ENCODE measurements at places on chromosomes 6 and 20. TPM values are rescaled to one million over a fixed set of nuclear protein-coding genes. Genes with fewer than 3 reads are reported as not detected.
A peak's percentile ranks its signal among the peaks of the same experiment; 100 is the strongest.

Gene BFSP1
- 0.49 TPM for polyA plus RNA-seq

DNA sequence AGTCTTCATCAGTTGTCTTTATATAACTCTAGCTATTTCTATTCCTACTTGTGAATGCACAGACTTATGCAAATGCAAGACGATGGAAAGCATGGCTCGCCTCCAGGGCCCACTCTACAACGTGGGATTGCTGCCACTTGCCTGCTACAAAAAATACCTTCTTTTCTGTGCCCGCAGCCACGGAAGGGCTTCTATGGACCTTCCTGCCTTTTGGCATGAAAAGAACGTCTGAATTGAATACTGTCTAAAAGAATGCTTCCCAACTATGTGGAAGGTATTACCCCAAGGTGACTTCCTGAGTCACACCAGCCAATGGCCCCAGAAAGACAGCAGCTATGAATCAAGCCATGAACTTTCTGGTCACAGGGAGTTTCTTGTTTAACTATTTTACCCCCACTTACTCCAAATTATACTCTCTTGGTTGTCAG, 261.2 kb downstream of the HIVEP2 start:
- no peaks in the 10 kb centered on the region for H3K36me3 ChIP-seq
- no peaks in the 10 kb centered on the region for H3K27me3 ChIP-seq
- no peak overlapping the region for H3K27ac ChIP-seq
- H3K4me3 ChIP-seq = no peak overlapping the region

- H3K4me3 ChIP-seq = no peak overlapping the region
- H3K4me1 ChIP-seq = no peaks in the 10 kb centered on the region
- H3K27me3 ChIP-seq = no peaks in the 10 kb centered on the region
- no peak for DNase-seq
- H3K27ac ChIP-seq = no peak overlapping the region
Observed at GRCh38 chr6:155400654-155400965, 55.0 kb downstream of the NOX3 start.

Gene PHACTR3
- polyA plus RNA-seq = 5.2 TPM

GRCh38 chr20:43794326-43794725, 67.5 kb upstream of the GTSF1L start:
- no peak overlapping the region for H3K4me3 ChIP-seq
- H3K27ac ChIP-seq = no peak overlapping the region
- no peaks in the 10 kb centered on the region for H3K4me1 ChIP-seq
- H3K27me3 ChIP-seq = no peaks in the 10 kb centered on the region
- H3K36me3 ChIP-seq = no peaks in the 10 kb centered on the region
- DNase-seq = no peak

DNA sequence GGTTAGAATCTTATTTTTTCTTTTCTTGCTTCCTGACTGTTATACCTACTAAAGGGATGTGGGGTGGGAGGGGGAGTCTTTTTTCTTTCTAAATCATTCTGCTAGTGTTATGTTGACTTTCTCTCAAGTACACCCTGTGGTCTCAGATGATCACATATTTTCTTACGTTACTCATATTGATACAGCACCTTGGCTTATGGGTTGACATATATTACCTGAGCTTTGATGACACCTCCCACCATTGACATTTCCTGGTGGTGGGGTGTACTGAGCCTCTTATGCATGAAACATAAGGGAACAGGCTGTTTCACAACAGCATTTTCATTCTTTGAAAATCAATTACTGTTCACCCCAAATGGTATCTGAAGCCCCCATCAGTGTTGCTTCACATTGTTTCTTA, 169.8 kb downstream of the MMS22L start:
- no peak overlapping the region for H3K27ac ChIP-seq
- DNase-seq = no peak
- H3K4me3 ChIP-seq = no peak overlapping the region
- no peaks in the 10 kb centered on the region for H3K36me3 ChIP-seq
- H3K4me1 ChIP-seq = no peaks in the 10 kb centered on the region

Gene TRIM10
- 5.4 TPM for polyA plus RNA-seq

Gene TMX4
- polyA plus RNA-seq = 17.9 TPM

DNA sequence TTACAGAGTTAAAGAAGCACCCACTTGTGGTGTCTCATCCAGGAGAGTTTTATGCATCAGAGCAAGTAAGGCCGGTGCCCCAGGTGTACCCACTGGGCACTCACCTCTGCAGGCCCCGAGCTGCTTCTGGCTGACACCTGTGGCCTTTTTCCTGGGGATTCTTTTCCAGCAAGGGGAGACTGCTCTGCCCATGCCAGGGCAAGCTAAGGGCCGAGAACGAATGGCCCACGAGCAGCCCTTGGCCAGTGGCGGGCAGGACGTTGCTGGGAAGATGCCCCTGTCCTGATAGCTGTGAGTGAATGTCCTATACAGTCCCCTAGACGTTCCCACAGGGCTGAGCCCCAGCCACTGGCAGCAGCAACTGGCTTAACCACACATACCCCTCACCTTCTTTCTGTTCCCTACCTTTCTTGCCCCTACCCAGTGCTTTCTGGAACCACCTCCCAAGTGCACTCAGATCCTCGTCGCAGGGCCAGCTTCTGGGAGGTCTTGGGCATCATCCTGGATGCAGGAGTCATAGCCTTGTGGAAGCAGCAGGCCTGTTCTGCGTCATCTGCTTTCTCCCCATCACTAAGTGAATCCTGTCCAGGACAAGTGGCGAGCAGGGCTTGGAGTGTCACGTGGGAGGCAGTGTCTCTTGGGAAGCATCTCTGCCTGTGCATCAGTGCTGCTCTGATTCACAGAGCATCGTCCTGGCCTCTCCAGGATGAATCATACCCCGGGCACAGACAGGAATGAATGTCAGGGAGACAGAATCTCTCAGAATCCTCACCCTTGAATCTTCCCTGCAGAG, 32.5 kb downstream of the SYNDIG1 start:
- no peak overlapping the region for H3K27ac ChIP-seq
- no peaks in the 10 kb centered on the region for H3K27me3 ChIP-seq
- no peak overlapping the region for H3K4me3 ChIP-seq
- DNase-seq = no peak
- H3K36me3 ChIP-seq = no peaks in the 10 kb centered on the region
- no peaks in the 10 kb centered on the region for H3K4me1 ChIP-seq

- DNase-seq = no peak
- H3K4me1 ChIP-seq = no peaks in the 10 kb centered on the region
- H3K36me3 ChIP-seq = no peaks in the 10 kb centered on the region
- H3K27ac ChIP-seq = no peak overlapping the region
- no peak overlapping the region for H3K4me3 ChIP-seq
Observed at GRCh38 chr6:100808638-100809275, 72.4 kb downstream of the ASCC3 start.

Gene DYNLRB1
- polyA plus RNA-seq = 167 TPM

Gene GSTA1
- polyA plus RNA-seq = 1,148 TPM

DNA sequence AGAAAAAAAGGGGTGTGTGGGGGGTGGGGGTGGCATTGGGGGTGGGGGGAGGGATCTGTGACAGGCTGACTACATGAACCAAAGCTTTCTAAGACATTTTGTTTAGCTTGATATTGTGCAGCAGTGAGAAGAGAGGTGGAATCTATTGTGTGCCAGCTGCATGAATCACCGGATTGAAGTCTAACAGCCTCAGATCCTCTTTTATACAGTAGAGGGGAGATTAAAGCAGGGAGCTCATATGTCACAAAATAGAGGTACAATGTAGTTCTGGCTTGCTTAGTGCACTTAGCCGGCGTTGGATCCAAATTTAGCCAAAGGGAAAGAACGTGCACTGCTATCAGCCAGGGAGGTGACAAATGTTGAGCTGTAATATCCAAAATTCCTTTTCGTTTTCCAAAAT, 404.2 kb upstream of the CITED2 start:
- DNase-seq = no peak
- H3K27me3 ChIP-seq = no peaks in the 10 kb centered on the region
- H3K4me1 ChIP-seq = no peaks in the 10 kb centered on the region

DNA sequence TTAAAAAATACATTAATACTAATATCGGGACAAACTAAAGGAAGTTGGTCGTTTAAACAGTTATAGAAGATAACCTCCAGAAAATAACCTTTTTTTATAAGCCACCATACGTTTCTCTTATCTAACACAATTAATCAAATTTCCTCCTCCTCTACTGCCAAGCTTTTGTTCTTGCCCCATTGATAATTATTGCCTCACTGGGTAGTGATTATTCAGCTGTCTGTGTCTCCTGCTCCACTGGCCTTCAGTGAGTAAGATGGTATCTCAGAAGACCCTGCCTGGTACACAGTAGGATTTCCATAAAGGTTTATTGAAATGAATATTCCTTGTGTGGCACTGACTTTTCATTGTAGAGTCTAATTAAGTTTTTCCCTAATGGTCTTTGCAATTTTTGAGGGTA, 165.5 kb upstream of the SCGN start:
- H3K27me3 ChIP-seq = no peaks in the 10 kb centered on the region
- H3K4me3 ChIP-seq = no peak overlapping the region
- H3K36me3 ChIP-seq = no peaks in the 10 kb centered on the region
- H3K27ac ChIP-seq = no peak overlapping the region
- H3K4me1 ChIP-seq = peaks cover 3% of the 10 kb centered on the region

Gene CAGE1
- polyA plus RNA-seq = not detected

Gene ETV7
- polyA plus RNA-seq = 12.5 TPM

Gene VSX1
- polyA plus RNA-seq = not detected

- peaks cover 2% of the 10 kb centered on the region for H3K27me3 ChIP-seq
- peak overlapping the region; percentile 69 for H3K27ac ChIP-seq
- H3K4me3 ChIP-seq = no peak overlapping the region
- DNase-seq = no peak
- H3K36me3 ChIP-seq = no peaks in the 10 kb centered on the region
- no peaks in the 10 kb centered on the region for H3K4me1 ChIP-seq
Observed at GRCh38 chr6:167797476-167798265, 29.0 kb upstream of the AFDN start.

DNA sequence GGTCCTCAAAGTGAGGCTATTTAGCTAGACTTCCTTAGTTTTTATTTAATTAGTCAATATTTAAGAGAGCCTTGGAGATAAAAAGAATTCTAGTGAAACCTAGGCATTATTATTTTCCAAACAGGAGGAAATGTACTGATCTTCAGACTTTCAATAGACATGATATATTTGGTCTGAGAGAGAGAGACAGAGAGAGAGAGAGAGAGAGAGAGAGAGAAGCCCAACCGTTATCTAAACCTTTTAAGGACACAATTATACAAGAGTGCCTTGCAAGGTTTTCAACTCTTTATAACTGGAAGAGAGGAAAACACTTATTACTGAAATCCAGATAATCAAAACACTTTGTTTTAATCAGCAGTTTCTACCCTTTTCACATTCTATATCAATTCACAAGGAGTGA, 64.8 kb downstream of the BACH2 start:
- no peaks in the 10 kb centered on the region for H3K27me3 ChIP-seq
- H3K4me3 ChIP-seq = no peak overlapping the region
- no peaks in the 10 kb centered on the region for H3K4me1 ChIP-seq

Gene ADTRP
- polyA plus RNA-seq = 64.9 TPM

- no peak for DNase-seq
- H3K27me3 ChIP-seq = no peaks in the 10 kb centered on the region
- no peaks in the 10 kb centered on the region for H3K4me1 ChIP-seq
- no peaks in the 10 kb centered on the region for H3K36me3 ChIP-seq
- no peak overlapping the region for H3K27ac ChIP-seq
Observed at GRCh38 chr6:10271982-10272381, 142.9 kb downstream of the TFAP2A start.

DNA sequence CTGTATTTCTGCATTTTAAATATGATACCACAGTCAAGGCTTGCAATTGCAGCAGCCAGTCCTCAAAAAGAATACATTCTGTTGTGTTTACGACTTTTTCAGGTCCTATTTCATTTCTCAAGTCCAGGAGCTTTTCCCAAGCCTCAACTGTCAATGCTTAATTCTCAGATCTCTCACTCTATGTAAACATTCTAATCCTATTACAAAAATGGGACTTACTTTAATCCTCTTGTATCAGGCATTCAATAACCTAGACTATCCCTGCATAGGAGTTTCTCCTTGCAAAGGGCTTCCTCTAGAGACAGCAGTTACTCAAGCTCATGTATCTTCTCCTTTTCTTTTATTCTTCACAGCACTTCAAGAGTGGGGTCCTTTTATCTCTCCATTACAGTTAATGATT, 1293.0 kb downstream of the GRIK2 start:
- no peaks in the 10 kb centered on the region for H3K4me1 ChIP-seq
- no peaks in the 10 kb centered on the region for H3K27me3 ChIP-seq
- no peak for DNase-seq
- no peak overlapping the region for H3K27ac ChIP-seq
- H3K4me3 ChIP-seq = no peak overlapping the region

- H3K4me3 ChIP-seq = no peak overlapping the region
- no peaks in the 10 kb centered on the region for H3K4me1 ChIP-seq
- peaks cover 13% of the 10 kb centered on the region for H3K36me3 ChIP-seq
- H3K27me3 ChIP-seq = peaks cover 9% of the 10 kb centered on the region
- no peak overlapping the region for H3K27ac ChIP-seq
Observed at GRCh38 chr6:33191383-33192104, 723 bp downstream of the COL11A2 start.

DNA sequence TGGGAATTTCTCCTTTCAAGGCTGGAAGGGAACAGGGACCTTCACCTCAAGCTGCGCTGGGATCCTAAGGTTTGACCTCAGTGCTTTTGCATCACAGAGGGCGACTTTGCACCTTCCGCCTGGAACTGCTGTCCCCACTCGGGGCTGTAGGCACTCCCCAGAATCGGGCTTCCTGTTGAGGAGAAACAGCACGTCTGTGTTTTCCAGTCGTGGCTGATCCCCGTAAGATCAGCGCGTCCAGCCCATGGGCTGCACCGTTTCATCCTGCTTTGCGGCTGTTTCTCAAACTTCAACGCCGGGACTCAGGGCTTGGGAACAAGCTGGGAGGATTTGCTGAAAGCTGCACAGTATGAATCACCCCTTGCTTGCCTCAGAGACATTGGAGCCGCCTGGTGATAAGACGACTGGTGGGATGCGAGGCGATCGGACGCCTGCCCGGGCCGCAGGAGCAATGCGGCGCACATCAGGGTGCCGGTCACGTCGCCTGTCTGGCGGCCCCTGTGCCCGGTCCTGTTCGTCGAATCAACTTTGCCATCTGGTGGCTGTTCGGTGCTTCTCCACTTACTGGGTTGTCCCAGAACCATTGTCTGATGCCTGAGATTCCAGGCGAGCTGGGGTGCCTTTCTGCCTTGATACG, 53.6 kb upstream of the FRMD1 start:
- H3K27me3 ChIP-seq = no peaks in the 10 kb centered on the region
- H3K4me1 ChIP-seq = no peaks in the 10 kb centered on the region
- peak; percentile 54 for DNase-seq
- no peak overlapping the region for H3K4me3 ChIP-seq
- H3K36me3 ChIP-seq = no peaks in the 10 kb centered on the region
- no peak overlapping the region for H3K27ac ChIP-seq

DNA sequence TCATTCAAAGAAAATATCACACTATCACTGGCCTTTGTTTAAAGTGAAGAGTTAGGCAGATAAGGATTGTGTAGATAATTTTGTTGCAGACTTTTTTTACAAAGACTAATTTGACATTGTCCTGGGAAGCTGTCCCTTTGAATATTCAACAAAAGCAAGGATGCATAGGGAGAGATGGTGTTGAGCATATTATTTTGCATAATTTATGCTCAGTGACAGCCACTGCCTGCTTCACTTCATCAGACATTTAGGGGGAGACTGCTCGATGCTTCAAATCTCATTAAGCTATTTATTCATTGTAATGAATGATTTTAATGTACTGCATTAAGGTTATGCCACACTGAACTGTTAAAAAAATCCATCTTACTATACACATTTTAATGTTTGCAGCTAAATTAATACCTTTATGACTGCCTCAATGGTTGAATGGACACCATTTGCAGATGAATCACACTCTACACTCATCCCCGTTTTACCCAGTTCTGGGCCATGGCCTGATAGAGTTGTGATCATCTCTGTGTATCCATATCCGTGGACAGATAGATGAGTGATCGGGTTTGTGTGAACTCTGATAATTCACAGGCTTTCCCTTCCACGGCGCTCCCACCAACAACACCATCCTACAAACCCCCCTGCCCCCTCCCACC, 128.0 kb downstream of the CDH4 start:
- no peaks in the 10 kb centered on the region for H3K27me3 ChIP-seq
- no peak for DNase-seq
- H3K4me3 ChIP-seq = no peak overlapping the region
- H3K36me3 ChIP-seq = no peaks in the 10 kb centered on the region

Gene PSMB8
- 48.0 TPM for polyA plus RNA-seq

Gene BCAS4
- polyA plus RNA-seq = 4.0 TPM
